GM12865 (cell line): ENCODE measurements at places on chromosomes 16 and 17.

GRCh38 chr17:50865060-50865867, 890 bp downstream of the TOB1 start:
- DNase-seq, result peak; percentile 66

DNA sequence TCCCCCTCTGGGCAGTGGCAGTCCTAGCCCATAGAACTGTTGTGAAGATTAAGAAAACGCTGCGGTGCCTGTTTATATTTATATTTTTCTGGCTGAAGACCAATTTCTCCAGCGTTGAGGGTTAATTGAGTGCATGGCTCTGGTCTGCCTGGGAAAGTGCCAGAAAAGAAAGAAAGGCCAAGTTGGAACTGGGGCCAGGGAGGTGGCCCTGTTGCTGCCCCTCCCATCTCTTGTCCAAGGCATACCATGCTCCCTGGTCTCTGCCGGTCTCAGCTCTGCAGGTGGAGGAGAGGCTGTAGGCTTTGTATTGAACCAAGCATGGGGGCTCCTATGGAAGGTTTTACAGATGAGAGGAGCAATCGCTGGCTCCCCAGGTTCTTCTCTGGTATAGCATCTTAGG, 124.7 kb downstream of the MGAT5B start:
- DNase-seq, result no peak

DNA sequence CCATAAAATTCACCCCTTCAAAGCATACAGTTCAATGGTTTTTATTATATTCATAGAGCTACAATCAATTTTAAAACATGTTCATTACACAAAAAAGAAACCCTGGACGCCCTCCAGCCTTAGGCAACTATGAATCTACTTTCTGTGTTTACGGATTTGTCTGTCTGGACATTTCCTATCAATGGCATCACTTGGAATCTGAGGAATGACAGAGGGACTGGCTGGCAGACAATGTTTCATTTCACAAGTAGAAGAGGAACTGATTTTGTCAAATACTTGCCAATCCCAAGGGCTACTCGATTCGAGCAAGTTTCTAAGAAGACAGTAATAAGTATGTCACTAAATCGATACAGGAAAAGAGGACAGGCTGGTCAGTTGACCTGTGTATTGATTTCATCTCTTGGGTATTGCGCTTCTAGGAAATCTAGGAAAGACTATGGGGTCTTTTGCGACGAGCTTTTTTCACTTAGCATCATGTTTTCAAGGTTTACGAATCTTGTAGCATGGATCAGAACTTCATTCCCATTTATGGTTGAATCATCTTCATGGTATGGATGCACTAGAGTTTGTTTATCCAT, 56.6 kb downstream of the RGS9 start:
- DNase-seq, result no peak

GRCh38 chr17:56880571-56880970, 33.3 kb downstream of the TRIM25 start:
- DNase-seq, result no peak

GRCh38 chr16:57077714-57078113, 14.7 kb upstream of the CPNE2 start:
- DNase-seq, result no peak

DNA sequence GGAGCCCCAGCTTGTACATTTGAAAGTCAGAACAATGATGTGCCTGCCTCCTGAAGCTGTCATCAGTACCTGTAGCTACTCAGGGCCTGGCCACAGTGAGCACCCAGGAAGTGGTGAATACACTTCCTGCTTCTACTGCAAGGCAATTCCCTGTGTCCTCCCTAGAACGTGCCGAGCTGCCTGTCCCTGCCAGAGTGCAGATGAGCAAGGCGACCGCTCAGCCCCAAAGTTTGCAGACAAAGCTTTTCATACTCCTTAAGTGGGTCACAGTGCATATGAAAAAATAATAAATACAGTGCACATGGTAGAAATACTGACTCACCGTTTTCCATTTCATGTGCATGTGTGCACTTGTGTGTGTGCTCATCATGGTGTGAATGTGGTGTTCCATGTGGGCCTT, 77.3 kb downstream of the MPRIP start:
- DNase-seq, result peak; percentile 67

- DNase-seq, result no peak
Observed at GRCh38 chr16:19393226-19394111, 24.2 kb upstream of the TMC5 start.

- DNase-seq, result peak; percentile 63
Observed at GRCh38 chr17:4304417-4305027, 40.7 kb upstream of the ANKFY1 start.

GRCh38 chr17:42347198-42347597, 41.0 kb downstream of the STAT3 start:
- no peak for DNase-seq

DNA sequence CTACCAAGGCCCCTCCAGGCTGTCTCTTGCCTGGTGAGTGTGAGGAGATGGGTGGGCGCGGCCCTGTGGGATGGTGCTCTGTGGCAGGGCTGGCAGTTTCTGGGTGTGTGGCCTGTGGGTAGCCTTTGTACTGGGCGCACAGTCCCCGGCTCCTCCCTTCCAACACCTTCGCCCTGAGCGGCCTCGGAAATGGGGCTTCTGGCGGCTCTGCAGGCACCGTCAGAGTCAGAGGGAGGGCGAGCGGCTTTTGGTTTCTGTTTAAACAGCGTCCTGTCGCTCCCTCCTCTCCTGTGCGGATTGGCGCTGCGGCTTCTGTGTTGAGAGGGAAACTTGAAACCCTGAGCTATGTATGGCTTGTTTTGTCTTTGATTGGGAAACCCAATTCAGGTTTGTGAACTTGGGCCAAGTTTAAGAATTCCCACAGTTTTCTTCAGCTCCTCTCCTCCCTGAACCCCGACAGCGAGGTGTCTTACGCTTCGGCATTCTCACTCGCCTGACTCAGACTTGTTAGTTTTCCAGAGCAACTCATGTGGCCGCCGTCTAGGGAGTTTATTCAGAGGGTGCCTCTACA, 8.3 kb upstream of the ZNF750 start:
- no peak for DNase-seq
